ENCODE measurements at places on chromosomes 6 and 20.

DNA sequence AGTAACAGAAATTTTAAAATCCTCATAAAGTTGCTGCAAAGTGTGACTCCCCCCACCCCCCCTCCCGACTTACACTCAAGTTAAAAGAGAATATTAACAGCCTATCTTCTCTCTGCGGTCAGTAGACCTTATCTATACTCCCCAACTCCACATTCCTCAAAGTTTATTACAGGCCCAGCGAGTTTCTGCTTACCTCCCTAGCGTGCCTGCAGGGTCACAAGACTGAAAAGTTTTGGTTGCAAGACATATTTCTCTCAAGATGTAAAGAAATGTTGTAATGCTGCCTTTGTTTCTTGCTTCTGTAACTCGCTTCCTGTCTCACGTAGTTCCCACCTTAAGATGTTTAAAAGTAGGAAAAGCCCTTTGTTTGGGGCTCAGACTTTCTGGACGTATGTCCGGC, 699.6 kb downstream of the PHF3 start:
- DNase-seq: no peak

- DNase-seq: peak; percentile 27
Measured at GRCh38 chr6:47245745-47246371, 63.8 kb downstream of the TNFRSF21 start.

- DNase-seq: no peak
Measured at GRCh38 chr6:153013438-153013837, 10.9 kb upstream of the MTRF1L start.

DNA sequence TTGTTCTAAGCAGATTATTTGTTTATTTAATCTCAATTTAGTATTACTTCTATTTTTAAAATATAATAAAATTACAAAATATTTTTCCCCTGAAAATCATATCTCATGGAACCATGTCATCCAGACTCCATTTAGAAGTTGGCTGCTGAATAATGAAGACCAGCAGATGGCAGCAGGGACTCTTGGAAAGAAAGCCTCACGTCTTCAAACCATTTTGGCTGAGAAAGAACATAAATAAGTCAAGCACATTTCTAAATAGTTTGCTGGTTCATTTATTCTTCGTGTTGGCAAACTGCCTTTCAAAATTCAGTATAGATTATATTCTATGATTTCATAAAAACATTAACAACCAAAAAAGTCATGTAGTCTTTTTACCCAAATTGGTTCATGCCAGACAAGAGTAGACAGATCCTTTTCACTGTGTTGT, 71.7 kb downstream of the RCAN2 start:
- DNase-seq: peak; percentile 49

DNA sequence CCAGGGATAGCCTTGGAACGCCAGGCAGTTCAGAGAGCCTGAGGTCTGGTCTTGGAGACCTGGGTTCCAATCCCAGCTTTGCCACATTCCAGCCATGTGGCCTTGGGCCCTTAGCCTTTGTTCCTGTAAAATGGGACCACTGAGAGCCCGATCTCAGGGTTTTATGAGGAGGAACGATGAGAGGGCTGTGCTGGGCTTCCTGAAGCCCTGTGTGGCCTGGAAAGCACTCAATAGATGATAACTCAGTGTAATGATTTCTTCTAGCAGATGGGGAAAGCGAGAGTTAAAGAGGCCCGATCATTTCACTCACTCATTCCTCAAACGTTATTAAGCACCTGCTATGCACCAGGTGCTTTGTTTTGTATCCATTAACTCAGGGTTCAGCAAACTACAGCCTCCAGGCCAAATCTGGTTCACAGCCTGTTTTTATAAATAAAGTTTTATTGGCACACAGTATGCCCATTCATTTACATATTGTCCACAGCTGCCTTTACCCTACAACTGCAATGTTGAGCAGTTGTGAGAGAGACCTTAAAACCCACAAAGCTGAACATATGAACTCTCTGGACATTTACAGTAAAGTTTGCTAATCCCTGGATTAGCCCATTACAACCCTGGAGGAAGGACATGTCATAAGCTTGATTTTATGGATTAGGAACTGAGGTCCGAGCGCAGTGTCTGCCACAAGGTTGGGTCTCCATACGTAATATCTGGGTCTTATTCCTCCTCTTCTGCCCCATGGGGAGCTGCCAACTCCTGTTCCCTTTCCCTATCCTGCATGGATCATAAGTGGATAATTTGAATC, 90.4 kb downstream of the CEBPB start:
- no peak for DNase-seq

- DNase-seq: no peak
Measured at GRCh38 chr6:170462366-170463020, 90.6 kb downstream of the PSMB1 start.

- DNase-seq: peak; percentile 18
Measured at GRCh38 chr20:47821481-47822100, 36.3 kb upstream of the SULF2 start.

- no peak for DNase-seq
Measured at GRCh38 chr20:4972506-4973251, 28.6 kb downstream of the SLC23A2 start.

DNA sequence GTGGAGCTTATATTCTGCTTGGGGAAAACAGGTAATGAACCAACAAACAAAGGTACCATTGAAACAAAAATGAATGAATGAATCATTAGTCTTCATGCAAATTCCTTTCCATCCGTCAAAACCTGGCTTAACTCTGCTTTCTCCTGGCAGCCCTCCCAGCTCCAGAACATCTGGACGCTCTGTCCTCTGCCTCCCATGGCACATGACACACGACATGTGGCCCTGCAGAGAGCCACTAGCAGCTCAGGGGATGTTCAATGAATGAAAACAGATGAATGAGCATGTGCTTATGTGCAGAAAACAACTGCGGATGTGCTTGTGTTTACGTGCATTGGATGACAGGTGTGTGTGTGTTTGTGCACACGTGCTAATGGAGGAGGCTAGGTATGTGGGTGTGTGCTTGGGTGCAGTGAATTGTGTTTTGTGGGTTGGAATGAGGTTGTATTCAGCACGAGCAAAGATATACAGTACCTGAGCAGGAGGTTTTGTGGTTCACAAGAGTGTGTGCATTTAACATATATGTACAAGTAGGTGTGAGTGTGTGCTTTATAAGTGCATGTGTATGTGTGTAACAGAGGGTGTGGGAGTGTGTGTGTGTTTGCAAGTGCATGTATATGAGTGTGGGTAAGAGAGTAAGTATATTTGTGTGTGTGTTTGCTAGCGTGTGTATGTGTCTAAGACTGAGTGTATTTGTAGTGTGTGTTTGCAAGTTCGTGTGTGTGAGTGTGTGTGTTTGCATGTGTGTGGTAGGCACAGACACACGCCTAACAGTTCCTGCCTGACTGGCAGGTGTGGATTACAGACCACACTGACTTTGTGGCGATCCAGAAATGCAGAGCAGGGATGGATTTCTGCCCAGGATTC, 374.1 kb upstream of the SULF2 start:
- no peak for DNase-seq

DNA sequence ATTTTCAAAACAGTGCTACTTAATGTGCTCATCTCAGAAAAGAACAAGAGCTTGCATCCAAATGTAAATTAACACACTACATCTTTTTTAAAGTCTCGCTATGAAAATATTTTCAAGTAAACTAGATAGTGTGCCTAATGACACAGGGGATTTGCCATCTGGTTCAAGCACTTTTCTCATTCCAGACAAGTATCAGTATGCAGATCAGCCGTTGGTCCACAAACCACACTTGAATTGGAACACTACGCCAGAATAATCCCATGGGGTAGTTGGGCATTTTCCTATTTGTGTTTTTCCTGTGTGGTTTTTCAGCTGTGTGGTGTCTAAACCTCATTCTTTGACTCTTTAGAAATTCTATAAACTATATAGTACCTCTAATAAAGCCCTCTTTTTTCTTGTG, 256.2 kb downstream of the EPHA7 start:
- no peak for DNase-seq

DNA sequence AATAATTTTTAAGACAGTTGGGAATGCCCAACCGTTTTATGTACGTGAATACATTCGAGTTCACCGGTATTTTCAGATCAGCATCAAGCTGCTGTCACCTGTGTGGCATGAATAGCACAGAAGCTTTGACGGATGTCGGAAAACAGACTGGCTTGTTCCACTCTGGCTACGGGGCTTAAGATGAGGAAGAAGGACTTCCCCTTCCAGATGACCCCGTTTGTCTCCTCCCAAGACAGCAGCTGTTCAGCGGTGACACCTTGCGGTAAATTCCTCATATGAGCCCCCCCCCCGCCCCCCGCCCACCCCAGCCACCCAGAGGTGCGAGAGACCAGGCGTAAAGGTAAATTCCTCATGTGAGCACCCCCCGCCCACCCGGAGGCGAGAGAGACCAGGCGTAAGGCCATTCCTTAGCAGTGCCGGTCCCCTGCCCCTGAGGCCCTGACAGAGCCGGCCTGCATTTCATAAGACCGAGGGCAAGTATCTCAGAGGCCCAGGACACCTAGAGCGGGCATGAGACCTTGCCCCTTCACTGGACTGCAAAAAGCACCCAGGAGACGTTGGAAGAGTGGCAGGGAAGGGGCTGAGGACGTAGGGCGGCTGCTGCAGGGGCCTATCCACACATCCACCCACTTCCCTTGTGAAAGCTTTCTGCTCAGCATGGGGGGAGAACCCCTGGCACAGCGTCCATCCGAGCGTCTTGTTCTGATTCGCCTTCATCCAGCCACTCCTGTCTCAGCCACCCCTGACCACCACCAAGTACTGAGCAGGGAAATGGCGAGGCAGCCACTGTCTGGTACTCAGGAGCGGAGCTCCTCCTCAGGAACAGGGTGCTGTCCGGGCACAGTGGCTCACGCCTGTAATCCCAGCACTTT, 7.3 kb upstream of the PCMTD2 start:
- DNase-seq: no peak

DNA sequence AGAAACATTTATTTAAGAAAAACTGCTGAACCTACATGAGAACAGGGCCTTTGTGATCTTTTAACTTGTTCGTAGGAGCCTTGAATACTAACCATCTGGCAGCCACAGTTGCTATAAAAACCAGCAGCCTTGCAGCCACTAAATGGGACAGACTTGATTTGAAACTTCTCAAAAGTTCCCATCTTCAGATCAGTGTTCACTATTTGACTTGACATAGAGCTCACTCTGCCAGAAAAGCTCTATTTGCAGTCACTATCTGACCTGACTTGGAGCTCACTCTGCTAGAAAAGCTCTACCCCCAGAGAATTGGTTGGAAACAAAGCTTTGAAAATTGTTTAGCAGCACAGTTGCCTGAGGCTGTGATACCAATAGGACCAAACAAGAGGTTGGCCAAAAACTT, 119.3 kb upstream of the F13A1 start:
- no peak for DNase-seq

- DNase-seq: no peak
Measured at GRCh38 chr6:37640786-37641395, 56.8 kb downstream of the MDGA1 start.

- no peak for DNase-seq
Measured at GRCh38 chr6:33953171-33953570, 149.4 kb upstream of the MLN start.

- DNase-seq: no peak
Measured at GRCh38 chr6:141561154-141561553, 571.6 kb upstream of the GJE1 start.

DNA sequence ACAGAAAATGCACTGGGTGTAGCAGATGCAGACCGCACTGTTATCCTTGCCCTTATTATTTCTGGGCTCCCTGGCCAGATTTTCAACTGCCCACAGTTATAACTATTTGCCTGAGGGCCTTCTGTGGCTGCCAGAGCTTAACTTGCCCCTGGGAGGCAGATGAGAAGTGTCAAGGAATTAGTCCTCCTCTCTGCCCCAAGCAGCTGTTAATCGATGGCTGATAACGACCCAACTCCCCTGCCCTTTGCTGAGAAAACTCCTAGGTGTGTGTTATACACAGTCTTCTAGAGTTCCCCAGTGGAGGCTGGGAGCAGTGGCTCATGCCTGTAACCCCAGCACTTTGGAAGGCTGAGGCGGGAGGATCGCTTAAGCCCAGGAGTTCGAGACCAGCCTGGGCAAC, 44.4 kb upstream of the SHLD1 start:
- DNase-seq: no peak

DNA sequence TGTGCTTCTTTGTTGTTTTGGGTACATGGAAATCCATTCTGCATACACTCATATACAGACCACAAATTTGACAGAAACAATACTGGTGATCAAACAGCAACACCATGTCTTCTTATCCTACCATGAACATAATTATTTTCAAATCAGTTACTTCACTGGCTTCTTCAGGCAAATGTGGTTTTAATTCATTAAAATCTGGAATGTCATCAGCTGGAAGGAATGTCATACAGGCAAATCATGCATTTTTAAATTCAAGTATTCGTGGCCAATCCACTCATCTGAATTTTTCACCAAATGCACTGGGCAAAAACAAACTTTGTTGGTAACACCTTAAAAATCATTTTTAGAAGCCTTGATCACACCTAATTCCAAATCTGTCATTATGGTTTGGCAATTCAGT, 59.3 kb downstream of the KIF6 start:
- no peak for DNase-seq

GRCh38 chr20:41405436-41405835, 38.8 kb upstream of the EMILIN3 start:
- DNase-seq: no peak

DNA sequence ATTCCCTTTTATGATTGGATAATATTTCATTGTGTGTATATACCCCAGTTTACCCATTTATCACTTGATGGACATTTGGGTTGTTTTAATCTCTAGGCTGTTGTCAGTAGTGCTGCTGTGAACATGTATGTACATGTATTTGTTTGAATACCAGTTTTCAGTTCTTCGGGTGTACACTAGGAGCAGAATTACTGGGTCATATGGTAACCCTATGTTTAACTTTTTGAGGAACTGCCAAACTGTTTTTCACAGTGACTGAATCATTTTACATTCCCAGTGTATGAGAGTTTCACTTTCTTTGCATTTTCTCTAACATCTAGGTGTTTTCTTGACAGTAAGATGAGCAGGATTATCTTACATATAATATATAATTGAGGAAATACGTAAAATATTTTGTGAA, 44.7 kb upstream of the ADIG start:
- no peak for DNase-seq

- peak; percentile 80 for DNase-seq
Measured at GRCh38 chr6:156662025-156662445, 115.1 kb upstream of the ARID1B start.

GRCh38 chr6:25472306-25472705, 179.7 kb upstream of the SCGN start:
- DNase-seq: peak; percentile 5

- DNase-seq: no peak
Measured at GRCh38 chr20:11248687-11249638, 575.2 kb upstream of the JAG1 start.

DNA sequence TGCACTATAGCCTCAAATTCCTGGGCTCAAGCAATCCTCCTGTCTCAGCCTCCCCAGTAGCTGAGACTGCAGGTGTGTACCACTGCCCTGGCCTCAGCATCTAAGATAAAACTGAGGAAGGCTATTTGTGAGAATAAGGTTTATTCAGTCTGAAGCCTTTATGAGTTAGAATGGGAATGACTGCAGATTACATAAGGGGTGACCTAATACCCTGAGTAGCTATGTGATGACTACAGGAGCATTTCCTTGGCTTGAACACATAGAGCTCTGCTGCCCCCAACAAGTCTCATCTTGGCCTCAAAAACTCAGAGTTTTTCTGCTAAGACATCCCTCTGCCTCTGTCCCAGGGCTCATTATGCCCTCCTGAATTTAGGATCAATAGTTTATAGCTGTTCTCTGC, 7.6 kb downstream of the GSS start:
- DNase-seq: no peak

All from A549 (cell line).